ENCODE measurements at places on chromosomes 11 and 22. TPM values are rescaled to one million over a fixed set of nuclear protein-coding genes. Genes with fewer than 3 reads are reported as not detected.

GRCh38 chr11:47856186-47856585 lies 8.0 kb upstream of the NUP160 start:
- DNase-seq, result peak; percentile 34

GRCh38 chr11:30960387-30960992 lies 374.3 kb upstream of the MPPED2 start:
- DNase-seq, result no peak

DNA sequence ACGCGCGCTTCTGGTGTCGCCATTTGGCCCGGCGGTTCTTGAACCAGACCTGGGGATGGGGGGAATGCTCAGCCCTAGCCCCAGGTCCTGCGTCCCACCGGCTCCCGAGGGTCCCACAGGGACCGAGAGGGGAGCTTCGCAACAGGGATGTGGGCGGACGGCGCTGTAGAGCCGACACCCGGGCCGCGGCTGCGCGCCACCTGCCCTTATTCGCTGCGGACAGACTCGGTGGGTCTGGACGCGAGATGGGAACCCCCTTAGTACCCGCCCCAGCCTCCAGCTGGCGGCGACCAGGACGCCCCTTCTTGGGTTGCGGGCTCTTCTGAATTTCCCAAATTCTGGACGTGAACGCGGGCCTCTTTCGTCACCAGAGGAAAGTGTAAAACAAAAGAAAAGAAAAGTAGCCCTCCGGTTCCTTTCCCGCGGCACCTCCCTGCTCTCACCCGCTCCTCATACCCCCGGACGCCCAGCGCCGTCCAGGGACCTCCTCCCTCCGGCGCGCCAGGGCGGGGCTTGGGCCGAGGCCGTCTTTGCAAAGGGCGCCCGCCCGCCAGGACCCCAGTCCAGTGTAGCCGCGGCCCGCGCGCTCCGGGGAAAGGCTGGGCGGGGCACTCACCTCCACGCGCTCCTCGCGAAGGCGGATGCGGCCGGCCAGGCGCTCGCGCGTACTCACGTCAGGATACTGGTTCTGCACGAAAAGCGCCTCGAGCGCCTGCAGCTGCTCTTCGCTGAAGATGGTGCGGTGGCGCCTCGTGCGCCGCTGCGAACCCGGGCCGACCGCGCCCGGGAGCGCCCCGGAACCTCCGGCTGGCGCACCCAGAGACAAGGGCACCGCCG lies 827 bp downstream of the GSC2 start:
- DNase-seq, result no peak

Gene TRIM5
- total RNA-seq, result 15.2 TPM

Gene SCN4B
- 1.2 TPM for total RNA-seq

DNA sequence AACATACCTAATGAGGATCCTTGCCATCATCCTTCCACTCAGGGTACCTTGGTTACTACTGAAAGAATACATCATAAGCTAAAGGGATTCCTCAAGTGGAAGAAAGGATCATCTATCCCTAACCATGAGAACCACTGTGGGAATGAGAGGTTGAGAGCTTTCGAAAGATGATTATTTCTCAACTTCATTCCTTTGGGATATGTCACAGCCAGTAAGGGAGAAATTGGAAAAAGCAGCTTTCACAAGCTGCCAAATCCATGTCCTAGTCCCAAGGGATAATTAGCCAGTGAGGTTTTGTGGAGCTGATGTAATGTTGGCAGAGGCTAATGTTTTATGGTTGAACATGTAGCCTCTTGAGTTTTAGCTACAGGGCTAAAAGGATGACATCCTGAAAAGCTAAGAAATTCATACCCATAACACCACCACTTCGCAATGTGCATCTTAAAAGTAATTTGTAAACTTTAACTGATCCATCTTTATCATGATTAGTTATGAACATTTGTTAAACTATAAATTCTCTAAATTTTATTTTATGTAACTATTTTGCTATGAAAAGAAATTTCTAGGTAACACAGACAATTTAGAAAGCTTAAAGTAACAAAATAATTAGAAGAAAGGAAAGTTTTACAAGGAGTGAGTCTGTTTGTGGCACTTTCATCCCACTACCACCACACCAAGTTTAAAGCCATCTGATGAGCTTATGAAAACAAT lies 123.9 kb downstream of the MRTFA start:
- DNase-seq, result peak; percentile 95

Gene FADS1
- total RNA-seq, result 35.9 TPM

DNA sequence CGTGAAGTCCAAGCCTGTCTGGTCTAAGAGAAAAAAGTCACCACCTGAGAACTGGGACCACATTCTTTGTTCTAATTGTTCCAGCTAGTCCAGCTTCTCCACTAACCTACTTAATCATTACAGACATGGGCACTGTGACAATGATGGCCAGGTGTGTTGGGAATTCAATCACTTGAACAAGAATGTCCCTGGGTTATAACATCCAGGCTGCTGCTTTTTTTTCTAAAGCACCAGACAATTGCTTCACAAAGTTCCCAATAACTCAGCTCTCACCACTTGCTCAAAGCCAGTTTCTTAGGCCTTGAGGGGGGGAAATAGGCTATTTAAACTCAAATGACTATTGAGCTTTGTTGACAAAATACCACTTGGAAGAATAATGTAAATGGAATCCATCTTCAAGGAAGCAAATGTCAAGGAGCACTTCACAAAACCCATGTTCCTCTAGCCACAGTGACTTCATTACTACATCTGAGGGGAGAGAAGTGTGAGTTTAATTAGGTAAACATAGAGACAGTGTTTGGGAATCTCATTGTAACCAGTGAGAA lies 80.3 kb downstream of the ME3 start:
- peak; percentile 63 for DNase-seq

Gene OR5B21
- not detected for total RNA-seq

Gene RAB39A
- total RNA-seq, result 15.6 TPM

DNA sequence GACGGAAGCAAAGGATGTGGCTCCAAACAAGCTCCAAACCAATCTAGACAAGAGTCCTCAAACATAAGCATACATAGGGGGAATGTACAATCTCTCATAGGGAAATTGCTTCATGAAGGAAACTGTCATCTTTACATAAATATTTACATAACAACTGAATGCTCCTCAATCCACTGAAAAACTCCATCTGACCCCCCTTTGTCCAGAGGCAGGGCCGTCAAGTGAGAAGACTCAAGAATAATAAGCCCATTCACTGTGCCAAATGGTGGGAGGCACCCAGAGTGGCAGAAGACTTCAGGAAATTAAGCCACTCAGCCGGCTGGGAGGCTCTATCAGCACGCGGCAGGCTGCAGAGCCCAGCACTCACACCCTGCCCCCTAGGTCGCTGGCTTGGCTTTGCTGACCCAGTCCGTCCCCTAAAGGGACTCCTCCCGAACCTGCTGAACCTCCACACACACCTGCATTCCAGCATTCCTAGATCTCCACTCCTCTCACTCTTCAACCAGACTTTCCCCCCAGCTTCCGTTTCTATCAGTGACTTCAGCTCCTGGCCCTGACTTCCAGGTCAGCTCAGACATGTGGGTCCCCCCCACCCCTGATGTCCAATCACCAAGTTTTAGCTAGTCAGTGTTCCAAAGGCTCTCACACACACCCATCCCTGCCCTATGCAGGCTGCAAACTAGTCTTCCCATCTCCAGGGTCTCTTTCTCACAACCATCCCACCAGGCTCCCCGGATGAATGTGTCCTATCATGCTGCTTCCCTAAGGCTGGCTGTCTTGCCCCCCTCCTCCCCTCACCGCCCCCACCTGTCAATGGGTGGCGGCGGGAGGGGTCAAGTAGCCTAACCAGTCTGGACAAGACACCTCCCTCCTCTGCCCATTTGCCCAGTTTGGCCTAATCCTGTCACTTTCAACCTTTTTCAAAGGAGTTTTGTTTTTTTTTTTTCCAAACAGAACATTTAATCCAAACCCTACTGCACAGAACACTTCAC lies 11.3 kb downstream of the VPS37C start:
- no peak for DNase-seq

Gene C1QTNF4
- total RNA-seq, result not detected

DNA sequence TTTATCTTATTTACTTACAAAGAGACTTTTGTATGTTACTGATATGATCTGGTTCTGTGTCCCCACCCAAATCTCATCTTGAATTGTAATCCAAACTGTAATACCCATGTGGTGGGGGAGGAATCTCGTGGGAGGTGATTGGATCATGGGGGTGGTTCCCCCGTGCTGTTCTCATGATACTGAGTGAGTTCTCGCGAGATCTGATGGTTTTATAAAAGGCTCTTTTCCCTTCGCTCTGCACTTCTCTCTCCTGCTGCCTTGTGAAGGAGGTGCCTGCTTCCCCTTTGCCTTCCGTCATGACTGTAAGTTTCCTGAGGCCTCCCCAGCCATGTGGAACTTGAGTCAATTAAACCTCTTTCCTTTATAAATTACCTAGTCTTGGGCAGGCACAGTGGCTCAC lies 42.4 kb upstream of the WNT7B start:
- DNase-seq, result no peak

GRCh38 chr11:68935066-68935465 lies 31.4 kb downstream of the IGHMBP2 start:
- DNase-seq, result no peak

Gene C11orf87
- total RNA-seq, result not detected

All from Daoy (cell line).